Stimulated activated CD8-positive, alpha-beta memory T cell treated with anti-CD3 and anti-CD28 coated beads, Interleukin-15, amount 100 ng/mL, for 24 hours (primary cell): ENCODE measurements at places on chromosomes 16 and 17.

GRCh38 chr16:78277321-78278055 lies 178.0 kb downstream of the WWOX start:
- no peak for DNase-seq

DNA sequence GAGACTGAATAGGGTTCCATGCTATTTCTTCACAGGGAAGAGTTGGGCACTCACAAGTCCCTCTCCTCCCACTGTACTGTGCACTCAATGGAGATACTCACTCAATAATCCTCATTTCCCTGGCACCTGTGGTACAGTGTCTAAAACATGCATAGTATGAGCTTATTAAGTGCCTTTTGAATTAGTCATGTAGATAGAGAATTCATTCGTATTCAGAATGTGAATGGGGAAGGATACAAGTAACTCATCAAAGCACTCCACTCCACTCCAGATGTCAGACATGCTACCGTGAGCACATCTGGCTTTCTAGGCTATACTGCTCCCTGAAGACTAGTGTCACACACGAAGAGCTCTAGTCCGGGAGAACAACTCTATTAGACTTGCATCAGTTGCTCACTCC lies 6.3 kb downstream of the C17orf75 start:
- DNase-seq: no peak

DNA sequence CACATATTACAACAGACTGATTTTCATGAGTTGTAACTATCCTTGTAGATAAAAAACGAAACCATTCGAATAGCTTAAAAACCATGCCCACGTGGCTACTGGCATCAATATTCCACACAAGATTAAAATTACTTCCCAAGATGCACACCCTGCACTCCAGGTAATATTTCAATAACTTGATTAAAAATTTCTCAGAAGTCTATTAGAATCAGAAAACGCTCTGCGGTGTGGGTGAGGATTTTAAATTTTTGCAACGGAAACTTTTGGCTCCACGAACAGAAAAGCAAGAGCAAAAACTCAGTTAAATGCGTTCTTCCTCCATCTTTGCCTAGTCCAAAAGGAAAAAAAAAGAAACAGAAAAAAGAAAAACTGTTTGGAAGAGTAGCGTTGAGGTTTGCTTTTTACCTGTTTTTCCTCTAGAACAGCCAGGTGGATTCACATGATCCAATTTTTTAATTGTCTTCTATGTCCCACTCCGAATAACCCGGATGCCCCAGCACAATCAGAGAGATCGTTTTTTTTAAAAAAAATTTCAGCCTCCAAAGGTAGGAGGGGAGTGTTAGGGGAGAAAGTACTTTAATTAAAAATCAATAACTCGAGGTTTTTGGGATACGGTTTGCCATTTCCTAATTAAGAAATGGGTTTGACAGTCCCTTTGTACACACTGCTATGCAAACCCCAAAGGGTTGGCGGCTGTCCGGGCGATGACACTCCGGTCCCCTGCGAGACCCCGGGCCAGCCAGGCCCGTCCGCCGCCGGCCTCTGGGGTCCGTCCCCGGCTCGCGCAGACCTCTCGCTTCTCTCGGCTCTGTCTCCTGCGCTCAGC lies 708 bp upstream of the NFAT5 start:
- no peak for DNase-seq

DNA sequence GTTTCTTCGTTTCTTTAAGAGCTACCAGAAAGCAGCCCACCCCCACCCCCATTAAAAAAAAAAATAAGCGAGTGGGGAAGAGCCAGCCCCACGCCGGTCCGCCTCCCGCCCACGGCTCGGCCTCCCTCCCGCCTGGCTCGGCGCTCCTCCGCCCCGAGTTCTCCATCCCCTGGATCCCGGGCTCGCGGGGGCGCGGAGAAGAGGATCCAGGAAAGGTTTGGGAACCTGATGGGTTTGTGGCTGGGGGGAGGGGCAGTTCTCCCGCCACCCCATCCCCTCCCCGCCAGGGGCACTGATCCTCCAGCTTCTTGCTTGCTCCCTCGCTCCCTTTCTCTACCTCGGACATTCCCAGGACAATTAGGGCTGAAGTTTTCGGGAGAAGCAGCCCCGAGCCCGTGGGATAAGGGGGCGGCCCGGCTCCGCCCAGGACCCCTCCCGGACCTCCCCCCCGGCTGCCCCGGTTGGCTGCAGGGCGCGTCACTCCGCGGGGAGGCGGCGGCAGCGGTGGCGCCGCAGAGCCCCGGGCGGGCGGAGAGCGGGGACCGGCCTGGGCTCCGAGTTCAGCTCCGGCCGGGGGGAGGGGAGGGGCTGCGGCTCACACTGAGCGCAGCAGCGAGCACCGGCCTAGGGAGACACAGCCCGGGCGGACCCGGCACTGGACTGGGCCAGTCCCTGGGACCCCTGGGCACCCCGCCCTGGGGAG lies 1.0 kb upstream of the SALL1 start:
- DNase-seq: no peak

GRCh38 chr17:50863221-50863843 lies 2.8 kb downstream of the TOB1 start:
- no peak for DNase-seq

DNA sequence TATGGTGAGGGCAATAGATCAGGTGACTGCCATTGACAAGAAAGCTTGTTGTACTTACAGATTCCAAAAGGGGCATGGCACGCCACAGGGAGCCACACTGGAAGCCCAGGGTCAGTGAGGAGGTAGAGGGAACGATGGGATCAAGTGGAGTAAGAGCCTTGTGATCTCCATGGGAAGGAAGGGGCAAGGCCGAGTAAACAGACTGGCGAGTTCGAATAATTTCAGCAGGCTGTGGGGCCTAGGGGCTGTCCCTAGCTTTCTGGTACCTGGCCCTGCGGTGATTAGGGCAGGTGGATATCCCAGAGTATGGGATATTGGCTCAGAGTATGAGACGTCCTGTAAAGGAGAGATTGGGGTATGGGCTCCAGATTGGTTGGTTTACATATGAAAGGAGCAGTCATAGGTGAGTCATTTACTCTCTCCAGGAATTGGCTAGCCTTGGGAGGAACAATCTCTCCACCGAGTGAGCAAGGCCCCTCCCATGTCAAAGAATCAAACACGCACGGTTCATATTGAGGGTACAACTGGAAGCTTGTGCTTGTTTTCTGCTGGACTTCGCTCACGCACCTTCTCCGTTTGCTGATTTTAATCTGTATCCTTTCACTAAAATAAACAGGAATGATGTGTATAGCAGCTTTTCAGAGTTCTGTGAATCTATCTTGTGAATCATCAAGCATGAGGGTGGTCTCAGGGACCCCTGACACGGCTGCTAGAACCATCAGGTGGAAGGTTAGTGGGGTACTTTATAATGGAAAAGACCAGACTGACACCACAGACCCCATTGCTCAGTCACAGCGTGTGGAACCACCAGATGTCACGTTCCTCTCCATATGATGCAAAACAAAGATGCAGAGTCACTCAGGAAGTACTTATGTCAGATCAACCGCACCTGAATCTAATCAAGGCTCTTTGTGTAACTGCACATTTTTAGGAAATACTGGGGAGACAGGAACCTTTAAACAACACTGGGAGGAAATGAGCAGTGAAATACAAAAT lies 27.9 kb downstream of the GABARAPL2 start:
- no peak for DNase-seq

- DNase-seq: no peak
Observed at GRCh38 chr17:35981246-35981645, at the start of gene CCL16. CCL16 (minus strand) TSS chr17:35981497; CDS start chr17:35981420, 77 bp downstream.

GRCh38 chr16:71853413-71853812 lies 7.6 kb downstream of the ATXN1L start:
- no peak for DNase-seq

- no peak for DNase-seq
Observed at GRCh38 chr17:16418685-16419068, 3.3 kb downstream of the TRPV2 start.

DNA sequence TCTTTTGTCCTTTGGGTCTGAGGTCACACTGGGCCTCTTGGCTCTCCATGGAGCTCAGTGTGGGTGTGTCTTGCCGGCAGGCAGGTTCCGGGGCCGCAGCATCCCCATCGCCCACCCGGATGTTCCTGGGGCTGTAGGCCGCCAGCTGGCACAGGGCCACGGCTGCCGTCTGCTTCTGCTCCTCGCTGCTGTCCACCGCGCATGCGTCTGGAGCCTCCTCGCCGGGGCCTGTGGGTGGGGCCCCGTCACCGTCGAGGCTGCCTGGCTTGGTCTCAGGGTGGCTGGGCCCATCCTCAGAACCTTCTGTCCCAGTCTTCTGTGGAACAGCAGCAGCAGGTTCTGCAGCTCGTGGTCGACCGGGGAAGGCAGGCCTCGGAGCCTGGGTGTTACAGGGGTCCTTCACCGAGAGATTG lies 9.6 kb downstream of the ZNF750 start:
- DNase-seq: no peak

- DNase-seq: no peak
Observed at GRCh38 chr17:45333702-45334092, 16.9 kb upstream of the MAP3K14 start.

GRCh38 chr16:87535855-87536794 lies 43.3 kb upstream of the ZCCHC14 start:
- DNase-seq: no peak

DNA sequence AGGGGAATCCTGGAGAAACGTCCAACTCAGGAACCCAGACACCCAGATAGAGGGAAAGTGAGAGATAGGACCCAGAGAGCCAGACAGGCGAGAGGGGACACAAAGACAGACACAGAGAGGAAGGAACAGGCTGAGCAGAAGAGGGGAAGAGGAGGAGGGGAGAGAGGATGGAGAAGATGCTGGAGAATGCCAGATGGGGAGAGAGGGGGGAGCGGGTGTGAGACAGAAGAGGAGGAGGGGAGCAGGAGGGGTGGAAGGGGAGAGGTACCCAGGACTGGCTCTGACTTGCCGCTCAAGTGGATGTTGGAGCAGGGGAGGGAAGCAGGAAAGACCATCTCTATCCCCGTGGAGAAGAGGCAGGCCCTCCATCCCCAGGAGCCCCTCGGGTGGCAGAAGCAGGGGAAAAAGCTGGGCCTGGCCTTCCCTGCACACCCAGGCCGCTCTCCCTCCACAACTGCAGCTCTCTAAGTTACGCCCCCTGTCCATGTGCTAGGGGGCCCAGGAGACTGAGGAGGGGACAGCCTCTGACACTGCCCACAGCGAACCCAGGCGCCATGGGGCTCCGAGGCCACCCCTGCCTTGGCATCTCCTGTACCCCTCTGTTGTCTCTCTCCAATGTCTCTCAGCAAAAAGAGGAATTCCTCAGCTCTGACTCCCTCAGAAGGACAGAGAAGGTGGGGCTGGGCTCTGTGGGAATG lies 4.8 kb downstream of the PPP1R9B start:
- no peak for DNase-seq

- DNase-seq: no peak
Observed at GRCh38 chr16:68894714-68895113, 51.4 kb downstream of the TANGO6 start.

- no peak for DNase-seq
Observed at GRCh38 chr16:58510776-58511628, 4.3 kb upstream of the SETD6 start.

DNA sequence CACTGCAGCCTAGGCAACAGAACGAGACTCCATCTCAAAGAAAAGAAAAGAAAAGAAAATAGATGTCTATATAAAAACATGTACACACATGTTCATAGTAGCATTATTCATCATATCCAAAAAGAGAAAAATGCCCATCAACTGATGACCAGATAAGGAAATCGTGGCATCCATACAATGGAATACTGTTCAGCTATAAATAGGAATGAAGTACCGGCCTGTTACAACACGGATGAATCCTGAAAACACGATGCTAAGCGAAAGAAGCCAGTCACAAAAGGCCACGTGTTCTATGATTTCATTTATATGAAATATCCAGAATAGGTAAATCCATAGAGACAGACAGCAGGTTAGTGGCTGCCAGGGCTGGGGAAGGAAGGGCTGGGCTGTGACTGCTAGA lies 65.8 kb downstream of the TBC1D16 start:
- DNase-seq: no peak

DNA sequence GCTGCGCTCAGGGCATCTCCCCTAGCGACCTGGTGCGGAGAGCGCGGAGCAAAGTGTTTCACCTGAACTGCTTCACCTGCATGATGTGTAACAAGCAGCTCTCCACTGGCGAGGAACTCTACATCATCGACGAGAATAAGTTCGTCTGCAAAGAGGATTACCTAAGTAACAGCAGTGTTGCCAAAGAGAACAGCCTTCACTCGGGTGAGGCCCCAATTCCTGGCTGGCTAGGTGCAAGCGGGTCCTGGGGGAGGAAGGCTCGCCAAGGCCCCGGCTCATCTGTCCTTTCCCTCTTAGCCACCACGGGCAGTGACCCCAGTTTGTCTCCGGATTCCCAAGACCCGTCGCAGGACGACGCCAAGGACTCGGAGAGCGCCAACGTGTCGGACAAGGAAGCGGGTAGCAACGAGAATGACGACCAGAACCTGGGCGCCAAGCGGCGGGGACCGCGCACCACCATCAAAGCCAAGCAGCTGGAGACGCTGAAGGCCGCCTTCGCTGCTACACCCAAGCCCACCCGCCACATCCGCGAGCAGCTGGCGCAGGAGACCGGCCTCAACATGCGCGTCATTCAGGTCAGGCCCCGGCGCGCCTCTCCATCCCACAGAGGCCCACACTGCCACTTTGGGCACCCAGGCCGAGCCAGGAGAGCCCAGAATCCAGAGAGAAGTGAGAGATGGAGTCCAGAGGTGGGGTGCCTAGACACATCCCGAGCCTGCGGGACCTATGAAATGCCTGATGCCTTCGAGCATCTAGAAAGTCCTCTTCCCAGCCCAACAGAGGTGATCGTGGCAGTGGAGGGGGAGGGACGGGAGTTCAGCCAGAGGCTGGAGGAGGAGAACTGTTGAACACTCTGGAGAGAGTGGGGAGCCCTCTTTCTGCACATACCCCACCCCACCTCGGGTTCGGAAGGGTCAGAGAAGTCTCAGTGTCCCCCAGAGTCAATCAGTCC lies 3.3 kb downstream of the LHX1 start:
- DNase-seq: no peak

DNA sequence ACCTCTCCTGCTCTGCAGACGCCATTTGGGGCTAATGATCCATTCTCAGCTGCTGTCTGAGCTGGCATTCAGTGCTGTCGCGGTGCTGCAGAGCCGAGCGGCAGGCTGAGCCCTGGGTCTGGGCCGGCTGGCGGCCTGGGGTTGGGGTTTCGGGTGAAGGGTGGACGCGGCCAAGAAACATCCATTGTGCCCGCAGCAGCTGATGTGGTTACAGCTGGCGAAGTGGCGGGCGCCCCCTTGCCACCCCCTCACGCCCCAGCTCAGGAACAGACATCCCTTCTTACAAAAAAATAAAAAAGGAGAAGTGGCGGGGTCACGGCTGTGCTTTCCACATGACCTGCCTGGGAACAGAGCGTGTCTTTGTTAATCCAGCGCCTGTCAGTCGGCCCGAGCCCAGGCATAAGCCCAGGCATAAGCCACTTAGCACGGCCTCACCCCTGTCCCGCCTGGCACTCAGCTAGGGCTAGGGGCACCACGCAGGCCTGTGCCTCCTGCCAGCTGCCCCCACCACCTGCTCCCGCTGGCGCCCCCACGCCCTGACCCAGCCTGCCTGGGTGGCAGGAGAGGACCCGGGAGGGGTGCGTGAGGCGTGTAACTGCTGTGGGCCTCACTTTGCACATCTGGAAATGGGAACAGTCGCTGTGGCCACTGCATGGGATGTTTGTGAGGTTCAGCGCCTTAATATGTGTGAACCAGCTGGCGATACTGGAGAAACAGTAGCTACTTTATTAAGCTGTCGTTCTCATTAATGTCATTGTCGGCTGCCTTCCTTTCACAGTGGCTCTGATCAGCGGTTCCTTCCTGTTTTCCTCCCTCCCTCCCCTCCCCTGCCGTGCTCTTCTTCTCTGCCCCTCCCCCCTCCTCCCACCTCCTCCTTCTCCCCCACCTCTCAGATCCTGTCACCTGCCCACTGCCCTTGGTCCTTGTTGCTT lies 197.7 kb upstream of the CIBAR2 start:
- no peak for DNase-seq
